B cell (primary cell): ENCODE measurements at places on chromosomes 16 and 17. TPM values are rescaled to one million over a fixed set of nuclear protein-coding genes. Genes with fewer than 3 reads are reported as not detected.
A peak's percentile ranks its signal among the peaks of the same experiment; 100 is the strongest.

Gene VWA3A
- 0.47 and 0.80 TPM in 2 replicates for total RNA-seq

Gene METTL16
- 52.9 and 56.5 TPM in 2 replicates for total RNA-seq

Gene TEX19
- total RNA-seq, result not detected in 2 replicates

DNA sequence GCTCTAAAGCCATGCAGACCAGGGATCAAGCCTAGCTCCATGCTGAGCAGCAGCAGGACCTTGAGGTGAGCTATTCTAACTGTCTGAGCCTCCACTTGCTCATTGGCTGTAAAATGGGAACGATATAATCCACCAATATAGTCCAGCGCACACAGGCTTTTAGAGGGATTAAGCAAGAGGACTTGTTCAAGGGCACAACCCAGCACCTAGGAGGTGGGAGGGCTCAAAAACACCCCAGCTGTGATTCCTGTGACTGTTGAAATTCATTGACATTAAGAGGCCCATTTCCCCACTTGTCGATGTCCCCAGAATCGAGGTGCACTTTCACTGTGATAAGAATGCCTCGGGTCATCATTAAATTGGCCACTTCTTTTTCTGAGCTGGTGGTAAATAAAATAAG, 4.1 kb downstream of the USH1G start:
- no peak for DNase-seq
- peaks cover 15% of the 10 kb centered on the region for H3K27me3 ChIP-seq
- no peak overlapping the region for H3K4me3 ChIP-seq
- H3K4me1 ChIP-seq, result peaks cover 15% of the 10 kb centered on the region
- H3K36me3 ChIP-seq, result no peaks in the 10 kb centered on the region

DNA sequence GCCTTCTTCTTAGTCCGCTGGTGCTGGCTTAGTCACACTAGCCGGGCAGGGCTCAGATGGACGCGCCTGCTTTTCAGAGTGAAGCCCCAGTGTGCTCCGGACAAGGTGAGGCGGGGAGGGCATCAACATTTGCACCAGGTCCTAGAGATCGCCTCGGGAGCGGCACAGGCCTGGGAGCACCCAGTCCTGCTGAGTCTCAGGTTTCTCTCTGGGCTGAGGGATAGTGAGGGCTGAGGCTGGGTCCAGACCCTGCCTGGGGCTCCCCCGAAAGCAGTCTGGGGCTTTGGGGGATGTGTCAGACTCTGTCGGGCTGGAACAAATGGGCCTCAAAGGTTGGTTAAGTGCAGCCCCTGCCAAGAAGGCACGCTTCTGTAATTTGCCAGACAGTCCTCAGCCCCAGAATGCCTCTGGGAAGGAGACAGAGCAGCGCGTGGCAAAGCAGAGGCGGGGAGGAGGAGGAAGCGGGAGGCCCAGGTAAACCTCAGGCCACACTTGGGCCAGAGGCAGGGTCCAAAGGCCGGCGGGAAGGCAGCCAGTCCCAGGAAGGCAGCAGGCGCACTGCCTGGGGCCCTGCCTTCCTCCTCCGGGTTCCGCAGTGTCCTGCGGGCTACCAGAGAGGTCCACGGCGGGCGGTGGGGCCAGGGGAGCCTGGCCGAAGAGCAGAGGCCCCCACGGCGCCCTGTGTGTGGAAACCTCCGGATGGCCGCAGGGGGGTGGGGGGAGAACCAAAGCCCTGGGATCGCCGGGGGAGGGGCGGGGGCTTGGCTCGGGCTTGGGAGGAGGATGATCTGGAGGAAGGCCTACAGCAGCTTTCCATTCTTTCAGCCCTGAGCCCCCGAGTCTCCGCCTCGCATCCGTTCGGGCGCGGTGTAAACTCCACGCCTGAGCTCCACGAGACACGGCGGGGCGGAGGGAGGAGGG, 39.5 kb upstream of the ATP2A3 start:
- H3K27ac ChIP-seq, result no peak overlapping the region
- H3K27me3 ChIP-seq, result no peaks in the 10 kb centered on the region
- DNase-seq, result no peak
- H3K36me3 ChIP-seq, result no peaks in the 10 kb centered on the region

Gene ELMO3
- 8.3 and 9.6 TPM in 2 replicates for total RNA-seq

DNA sequence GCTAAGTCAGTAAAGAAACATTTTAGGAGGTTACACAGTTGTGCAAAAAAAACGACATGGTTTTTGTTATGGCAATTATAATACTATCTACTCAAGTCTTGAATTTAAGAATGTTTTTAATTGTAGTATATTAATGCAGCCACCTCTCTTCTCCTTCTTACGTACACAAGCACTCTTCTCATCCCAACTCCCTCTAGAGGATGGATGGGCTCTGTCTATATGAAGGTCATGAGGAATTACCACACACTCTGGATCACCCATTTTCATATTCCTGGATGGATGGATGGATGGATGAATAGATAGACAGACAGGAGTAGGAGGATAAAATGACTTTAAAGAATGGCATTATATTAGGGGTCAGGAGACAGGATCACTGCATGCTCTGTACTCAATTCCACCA, 120.0 kb downstream of the PHKB start:
- H3K4me1 ChIP-seq, result no peaks in the 10 kb centered on the region
- no peak for DNase-seq

GRCh38 chr17:27569884-27570577, 61.0 kb upstream of the LGALS9 start:
- no peak overlapping the region for H3K4me3 ChIP-seq
- no peaks in the 10 kb centered on the region for H3K4me1 ChIP-seq
- H3K36me3 ChIP-seq, result no peaks in the 10 kb centered on the region
- H3K27me3 ChIP-seq, result no peaks in the 10 kb centered on the region
- no peak overlapping the region for H3K27ac ChIP-seq

Gene CCL14
- not detected in 2 replicates for total RNA-seq

- H3K36me3 ChIP-seq, result no peaks in the 10 kb centered on the region
- no peak for DNase-seq
- H3K4me1 ChIP-seq, result no peaks in the 10 kb centered on the region
- H3K27me3 ChIP-seq, result peaks cover 5% of the 10 kb centered on the region
- H3K4me3 ChIP-seq, result no peak overlapping the region
Observed at GRCh38 chr17:74943808-74944522, 8.3 kb downstream of the OTOP3 start.

- DNase-seq, result peak; percentile 76
- H3K4me1 ChIP-seq, result peaks cover 68% of the 10 kb centered on the region
- H3K27me3 ChIP-seq, result no peaks in the 10 kb centered on the region
- no peak overlapping the region for H3K4me3 ChIP-seq
- H3K36me3 ChIP-seq, result no peaks in the 10 kb centered on the region
Observed at GRCh38 chr16:27374221-27374803, 27.7 kb upstream of the IL21R start.

Gene SRCIN1
- 0.44 and 0.66 TPM in 2 replicates for total RNA-seq

GRCh38 chr17:522919-523318, 170.3 kb upstream of the RPH3AL start:
- H3K27me3 ChIP-seq, result no peaks in the 10 kb centered on the region
- H3K4me3 ChIP-seq, result no peak overlapping the region
- no peak overlapping the region for H3K27ac ChIP-seq
- no peaks in the 10 kb centered on the region for H3K4me1 ChIP-seq

Gene ESRP2
- total RNA-seq, result 0.27 TPM in 1 of 2 replicates, not detected in the other

Gene TUFM
- 129 and 143 TPM in 2 replicates for total RNA-seq

- peak overlapping the region; percentile 70 for H3K4me3 ChIP-seq
- H3K27me3 ChIP-seq, result no peaks in the 10 kb centered on the region
- H3K36me3 ChIP-seq, result peaks cover 17% of the 10 kb centered on the region
- peaks cover 26% of the 10 kb centered on the region for H3K4me1 ChIP-seq
Observed at GRCh38 chr17:15999974-16000827, 577 bp downstream of the TTC19 start.

GRCh38 chr17:75896415-75897159, at the start of gene TRIM65:
TSS of gene TRIM65 (minus strand) at chr17:75896951. CDS start at chr17:75896937, 14 bp downstream.
- no peaks in the 10 kb centered on the region for H3K27me3 ChIP-seq
- peak; percentile 86 for DNase-seq
- peaks cover 16% of the 10 kb centered on the region for H3K4me1 ChIP-seq
- no peaks in the 10 kb centered on the region for H3K36me3 ChIP-seq
- peak within 1 kb of the TSS; percentile 34 for H3K27ac ChIP-seq

Gene ACSF2
- total RNA-seq, result 66.1 and 82.6 TPM in 2 replicates

GRCh38 chr16:50195276-50195675, 42.2 kb downstream of the TENT4B start:
- no peak for DNase-seq
- H3K27me3 ChIP-seq, result no peaks in the 10 kb centered on the region
- peaks cover 29% of the 10 kb centered on the region for H3K4me1 ChIP-seq
- no peak overlapping the region for H3K27ac ChIP-seq
- H3K36me3 ChIP-seq, result no peaks in the 10 kb centered on the region
- H3K4me3 ChIP-seq, result peak overlapping the region; percentile 3

- no peak for DNase-seq
- H3K4me1 ChIP-seq, result no peaks in the 10 kb centered on the region
- H3K4me3 ChIP-seq, result no peak overlapping the region
- H3K36me3 ChIP-seq, result peaks cover 38% of the 10 kb centered on the region
- no peak overlapping the region for H3K27ac ChIP-seq
- no peaks in the 10 kb centered on the region for H3K27me3 ChIP-seq
Observed at GRCh38 chr17:37037590-37038155, 88.9 kb downstream of the AATF start.

- no peaks in the 10 kb centered on the region for H3K36me3 ChIP-seq
- no peak overlapping the region for H3K4me3 ChIP-seq
- no peak overlapping the region for H3K27ac ChIP-seq
- H3K4me1 ChIP-seq, result no peaks in the 10 kb centered on the region
- DNase-seq, result no peak
- H3K27me3 ChIP-seq, result no peaks in the 10 kb centered on the region
Observed at GRCh38 chr16:66979011-66979717, 9.2 kb upstream of the CES4A start.

DNA sequence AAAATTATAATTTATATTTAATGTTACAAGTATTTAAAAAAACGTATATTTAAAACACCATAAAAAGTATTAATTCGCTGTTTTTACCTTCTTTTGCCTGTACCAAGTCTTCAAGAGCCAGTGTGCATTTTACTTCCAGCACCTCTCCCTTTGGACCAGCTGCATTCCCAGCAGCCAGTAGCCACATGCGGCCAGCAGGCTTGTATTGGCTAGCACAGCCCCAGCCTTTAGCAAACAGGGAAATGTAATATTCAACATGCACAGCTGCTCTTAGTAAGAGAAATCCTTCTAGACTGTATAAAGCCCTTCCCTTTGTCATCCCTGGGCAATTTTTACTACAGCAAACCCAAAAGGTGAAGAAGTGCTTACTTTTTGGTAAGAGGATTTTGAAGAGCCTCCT, 6.6 kb downstream of the DHODH start:
- no peaks in the 10 kb centered on the region for H3K27me3 ChIP-seq
- no peak overlapping the region for H3K27ac ChIP-seq
- H3K4me3 ChIP-seq, result no peak overlapping the region
- H3K36me3 ChIP-seq, result no peaks in the 10 kb centered on the region

Gene GRAPL
- total RNA-seq, result 181 and 188 TPM in 2 replicates

Gene HAS3
- 2.5 and 2.6 TPM in 2 replicates for total RNA-seq

DNA sequence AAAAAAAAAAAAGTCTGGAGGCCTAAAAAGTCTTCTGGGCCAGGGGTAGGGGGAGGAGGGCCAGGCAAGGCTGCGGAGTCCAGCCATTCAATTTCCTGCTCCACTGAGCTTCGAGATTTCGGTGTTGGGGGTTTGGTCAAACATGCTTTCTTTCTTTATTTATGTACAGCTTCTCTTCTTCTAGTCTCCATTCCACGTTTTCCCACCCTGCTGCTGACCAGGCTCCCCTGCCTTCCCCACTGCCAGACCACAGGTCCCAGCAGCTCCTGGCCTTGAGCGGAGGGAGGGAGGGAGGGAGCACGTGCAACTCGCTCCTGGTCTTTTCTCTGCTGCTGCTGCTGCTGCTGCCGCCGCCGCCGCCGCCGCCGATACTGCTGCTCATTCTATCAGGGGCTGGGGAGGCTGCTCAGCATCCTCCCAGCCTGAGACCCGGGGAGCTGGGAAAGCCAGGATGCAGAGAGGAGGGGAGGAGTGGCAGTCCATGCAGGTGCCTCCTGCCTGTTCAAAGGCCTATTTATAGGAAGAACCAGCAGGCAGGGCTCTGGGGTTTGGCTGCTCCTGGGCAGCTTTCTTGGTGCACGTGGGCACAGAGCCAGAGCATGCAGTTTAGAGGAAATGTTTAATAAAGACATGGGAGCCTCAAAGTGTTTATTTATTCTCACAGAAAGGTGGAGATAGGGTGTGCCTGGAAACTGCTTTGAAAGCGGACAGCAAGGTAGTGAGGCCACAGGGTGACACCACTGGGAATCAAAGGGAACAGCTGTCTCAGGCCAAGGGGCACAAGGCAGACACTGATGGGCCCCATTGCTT, 23.4 kb upstream of the ZFHX3 start:
- DNase-seq, result no peak
- peaks cover 39% of the 10 kb centered on the region for H3K27me3 ChIP-seq
- peaks cover 12% of the 10 kb centered on the region for H3K4me1 ChIP-seq

Gene KRTAP9-8
- not detected in 2 replicates for total RNA-seq

Gene KRTAP4-9
- total RNA-seq, result not detected in 2 replicates

GRCh38 chr16:55728797-55729196, 73.0 kb downstream of the SLC6A2 start:
- no peaks in the 10 kb centered on the region for H3K27me3 ChIP-seq
- H3K36me3 ChIP-seq, result no peaks in the 10 kb centered on the region
- no peak overlapping the region for H3K27ac ChIP-seq

Gene OTOA
- total RNA-seq, result 0.07 and 0.39 TPM in 2 replicates

DNA sequence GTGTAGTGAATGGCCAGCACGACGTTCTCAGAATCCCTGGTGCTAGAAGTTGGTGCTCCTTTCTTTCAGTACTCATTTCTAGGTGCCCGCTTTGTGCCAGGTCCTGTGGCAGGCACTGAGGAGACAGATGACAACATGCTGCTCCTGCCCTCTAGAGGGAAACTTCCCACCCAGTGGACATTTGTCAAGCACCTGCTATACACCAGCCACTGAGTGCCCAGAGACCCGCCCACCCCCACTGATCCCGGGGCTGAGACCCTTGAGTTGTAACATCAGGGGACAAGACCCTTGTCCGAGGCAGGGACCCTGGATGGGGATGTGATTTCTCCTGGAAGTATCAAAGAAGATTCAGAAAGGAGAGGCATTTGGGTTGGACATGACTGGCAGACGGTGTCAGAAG, 25.1 kb downstream of the UNC13D start:
- H3K4me3 ChIP-seq, result no peak overlapping the region
- peaks cover 81% of the 10 kb centered on the region for H3K36me3 ChIP-seq
- H3K27me3 ChIP-seq, result no peaks in the 10 kb centered on the region
- H3K27ac ChIP-seq, result no peak overlapping the region
- DNase-seq, result no peak

- H3K36me3 ChIP-seq, result no peaks in the 10 kb centered on the region
- H3K4me3 ChIP-seq, result no peak overlapping the region
- no peak overlapping the region for H3K27ac ChIP-seq
- H3K4me1 ChIP-seq, result no peaks in the 10 kb centered on the region
- DNase-seq, result no peak
Observed at GRCh38 chr17:74079537-74080300, 123.8 kb upstream of the RPL38 start.

- H3K36me3 ChIP-seq, result no peaks in the 10 kb centered on the region
- no peak overlapping the region for H3K27ac ChIP-seq
- peaks cover 7% of the 10 kb centered on the region for H3K27me3 ChIP-seq
- no peaks in the 10 kb centered on the region for H3K4me1 ChIP-seq
Observed at GRCh38 chr16:87575027-87575804, 27.1 kb upstream of the JPH3 start.

Gene KRT24
- total RNA-seq, result not detected in 2 replicates

GRCh38 chr17:83030432-83030831, 49.0 kb upstream of the METRNL start:
- H3K27me3 ChIP-seq, result no peaks in the 10 kb centered on the region
- H3K4me3 ChIP-seq, result no peak overlapping the region
- H3K36me3 ChIP-seq, result peaks cover 3% of the 10 kb centered on the region
- H3K4me1 ChIP-seq, result no peaks in the 10 kb centered on the region
- no peak for DNase-seq
- H3K27ac ChIP-seq, result no peak overlapping the region
